ENCODE measurements at places on chromosomes 3 and 15. TPM values are rescaled to one million over a fixed set of nuclear protein-coding genes. Genes with fewer than 3 reads are reported as not detected.

- no peak for DNase-seq
Measured at GRCh38 chr3:170695486-170696064, 109.7 kb upstream of the SLC7A14 start.

- no peak for DNase-seq
Measured at GRCh38 chr3:126932188-126932931, 50.6 kb upstream of the PLXNA1 start.

GRCh38 chr15:62935300-62936081, 107.1 kb upstream of the TPM1 start:
- DNase-seq = peak; percentile 30

- DNase-seq = no peak
Measured at GRCh38 chr3:143888846-143889245, 40.6 kb upstream of the SLC9A9 start.

DNA sequence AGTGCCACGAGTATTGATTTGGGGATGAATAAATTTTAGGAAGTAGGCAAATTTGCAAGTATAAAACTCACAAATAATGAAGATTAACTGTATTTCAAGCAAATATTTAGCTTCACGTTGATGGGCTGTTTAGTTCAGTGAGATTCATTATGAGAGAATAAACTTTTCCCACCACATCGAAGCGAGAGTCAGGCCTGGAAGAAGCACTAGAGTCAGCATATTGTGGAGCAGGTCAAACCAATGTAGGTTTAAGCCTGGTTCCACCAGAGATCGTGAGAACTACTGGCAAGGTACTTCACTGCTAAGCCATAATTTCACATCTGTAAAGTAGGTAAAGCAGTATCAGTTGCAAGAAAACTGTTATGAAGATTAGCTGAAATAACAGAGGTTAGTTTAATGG, 22.3 kb downstream of the WDR49 start:
- DNase-seq = no peak

DNA sequence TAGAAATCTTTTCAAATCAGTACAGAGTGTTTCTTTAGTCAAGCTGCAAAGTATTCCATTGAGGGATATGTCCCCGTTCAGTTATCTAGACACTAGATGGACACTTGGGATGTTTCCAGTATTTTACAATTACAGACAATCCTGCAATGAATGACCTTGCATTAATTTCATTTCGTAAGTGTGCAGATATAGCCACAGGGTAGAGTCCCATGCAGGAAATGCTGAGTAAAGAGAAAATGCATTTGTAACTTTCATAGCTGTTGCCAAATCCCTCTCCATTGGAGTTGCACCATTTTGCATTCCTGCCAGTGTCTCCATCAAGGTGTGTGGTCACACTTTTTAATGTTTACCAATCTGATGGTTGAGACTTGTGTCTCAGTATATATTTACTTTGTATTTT, 92.5 kb downstream of the LIPC start:
- DNase-seq = no peak

GRCh38 chr15:81863162-81863561, 182.7 kb downstream of the MEX3B start:
- peak; percentile 2 for DNase-seq

DNA sequence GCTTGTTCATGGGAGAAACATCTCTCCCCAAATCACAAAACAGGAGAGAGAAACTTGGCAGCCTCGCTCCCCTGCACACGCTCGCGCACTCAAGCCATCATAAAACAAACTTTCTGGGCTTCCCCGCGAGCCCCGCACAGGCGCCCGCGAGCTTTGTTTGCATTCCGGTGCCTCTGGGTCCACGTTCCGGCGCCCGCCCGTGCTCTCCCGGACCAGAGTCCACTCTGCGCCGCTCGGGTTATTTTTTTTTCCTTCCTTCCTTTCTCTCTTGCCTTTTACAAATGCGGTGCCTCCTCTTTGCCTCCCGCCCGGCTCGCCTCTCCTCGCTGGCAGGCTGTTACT, 363 bp downstream of the MAGI1 start:
- DNase-seq = no peak

- peak; percentile 84 for DNase-seq
Measured at GRCh38 chr15:90552162-90552928, 22.6 kb downstream of the CRTC3 start.

DNA sequence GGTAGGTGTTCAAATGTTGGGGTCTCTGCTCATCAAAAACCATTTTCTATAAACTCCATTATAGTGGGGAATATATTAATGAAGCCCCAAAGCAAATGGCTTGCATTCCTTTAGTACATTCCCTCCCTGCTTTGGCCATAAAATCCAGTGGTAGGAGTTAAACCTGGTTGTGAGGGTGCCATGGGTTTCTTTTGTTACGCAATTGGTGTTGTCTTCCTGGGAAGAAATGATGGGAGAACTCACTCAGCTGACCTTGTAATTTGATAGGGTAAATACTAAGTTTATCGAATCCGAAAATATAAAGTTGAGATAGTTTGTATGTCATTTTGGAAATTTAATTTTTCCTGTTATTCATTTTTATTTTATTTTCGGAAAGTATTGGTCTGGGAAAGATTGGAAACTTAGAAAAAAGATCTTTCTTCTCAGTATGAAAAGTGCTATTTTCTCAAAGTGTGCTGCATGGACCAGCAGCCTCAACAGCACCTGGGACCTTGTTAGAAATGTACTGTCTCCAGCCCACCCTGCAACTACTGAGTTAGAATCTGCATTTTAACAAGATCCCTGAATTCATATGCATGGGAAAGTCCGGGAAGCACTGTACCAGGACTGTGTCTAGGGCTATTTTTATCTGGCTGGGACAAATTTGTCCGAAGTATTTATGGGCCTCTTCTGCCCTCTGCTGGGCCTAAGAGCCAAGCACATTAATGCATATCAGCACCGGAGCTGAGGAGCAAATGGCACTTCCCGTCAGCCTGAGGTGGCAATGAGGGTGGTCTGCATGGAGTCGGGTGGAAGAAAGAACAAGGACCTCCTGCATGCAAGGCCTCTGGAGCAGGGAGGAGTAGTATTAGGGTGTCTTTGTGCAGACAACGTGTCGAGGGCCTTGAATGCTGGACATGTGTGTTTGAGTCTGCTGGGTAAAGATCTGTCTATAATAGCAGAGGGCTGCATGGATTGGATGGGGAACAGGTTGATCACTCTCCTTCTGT, 54.7 kb downstream of the FAM81A start:
- DNase-seq = peak; percentile 81

GRCh38 chr15:33008284-33008995, 186.1 kb downstream of the FMN1 start:
- peak; percentile 84 for DNase-seq

DNA sequence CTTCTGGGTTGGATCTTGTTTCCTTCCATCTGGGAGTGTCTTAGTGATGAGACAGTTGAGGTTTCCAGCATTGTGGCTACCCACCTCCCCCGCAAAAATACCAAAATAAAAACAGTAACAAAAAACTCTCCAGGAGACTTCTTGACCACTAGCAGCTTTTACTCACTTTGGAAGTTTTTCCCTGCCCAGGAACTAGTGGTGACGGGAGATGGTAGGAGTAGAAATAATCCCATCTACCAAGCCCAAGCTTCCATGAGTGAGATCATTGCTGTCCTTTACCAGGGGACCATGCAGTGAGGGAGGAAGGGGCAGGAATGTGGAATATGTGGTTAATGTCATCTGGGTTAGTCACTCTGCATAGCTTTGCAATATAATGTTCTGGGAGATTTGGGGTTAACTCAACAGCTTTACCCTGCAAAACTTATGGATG, 187.7 kb downstream of the ITPR1 start:
- no peak for DNase-seq

The TRIM71 gene
- not detected for total RNA-seq

The IL17RD gene
- total RNA-seq = 0.86 TPM

The ARHGAP31 gene
- 15.1 TPM for total RNA-seq

The SLC2A2 gene
- under 0.01 TPM for total RNA-seq

The ANKRD63 gene
- not detected for total RNA-seq

The ARRDC4 gene
- total RNA-seq = 18.4 TPM
